ENCODE measurements at places on chromosomes 12 and 14. TPM values are rescaled to one million over a fixed set of nuclear protein-coding genes. Genes with fewer than 3 reads are reported as not detected.
A peak's percentile ranks its signal among the peaks of the same experiment; 100 is the strongest.

The CABP1 gene
- 4.3 TPM for polyA plus RNA-seq

The SSTR1 gene
- polyA plus RNA-seq: 1.9 TPM

The NKX2-1 gene
- not detected for polyA plus RNA-seq

The MYBPC1 gene
- not detected for polyA plus RNA-seq

The ZNF26 gene
- polyA plus RNA-seq: 10.2 TPM

The MRPL52 gene
- 67.2 TPM for polyA plus RNA-seq

The VRTN gene
- not detected for polyA plus RNA-seq

The ATL1 gene
- polyA plus RNA-seq: 6.8 TPM

- no peak for DNase-seq
These were observed 55.3 kb downstream of the RAD52 start for GRCh38 chr12:894226-894625.

DNA sequence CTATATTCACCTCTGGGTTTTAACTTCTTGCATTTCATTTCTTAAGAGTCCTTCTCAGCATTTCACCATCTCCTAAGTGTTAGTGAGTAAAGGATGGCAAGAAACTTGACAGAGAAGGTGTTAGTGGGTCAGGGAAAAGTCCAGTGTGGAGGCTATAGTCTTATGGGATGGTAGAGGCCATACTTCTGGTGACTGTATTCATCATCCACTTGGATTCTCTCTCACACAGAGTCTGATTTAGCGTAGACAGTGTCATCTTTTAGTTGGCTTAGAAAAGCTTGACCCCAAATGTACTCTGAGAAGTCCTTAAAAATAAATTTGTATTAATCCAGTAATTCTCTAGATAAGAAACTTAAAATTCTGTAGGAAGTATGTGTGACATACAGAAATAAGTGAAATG, 232.4 kb upstream of the FBXO33 start:
- DNase-seq: no peak

DNA sequence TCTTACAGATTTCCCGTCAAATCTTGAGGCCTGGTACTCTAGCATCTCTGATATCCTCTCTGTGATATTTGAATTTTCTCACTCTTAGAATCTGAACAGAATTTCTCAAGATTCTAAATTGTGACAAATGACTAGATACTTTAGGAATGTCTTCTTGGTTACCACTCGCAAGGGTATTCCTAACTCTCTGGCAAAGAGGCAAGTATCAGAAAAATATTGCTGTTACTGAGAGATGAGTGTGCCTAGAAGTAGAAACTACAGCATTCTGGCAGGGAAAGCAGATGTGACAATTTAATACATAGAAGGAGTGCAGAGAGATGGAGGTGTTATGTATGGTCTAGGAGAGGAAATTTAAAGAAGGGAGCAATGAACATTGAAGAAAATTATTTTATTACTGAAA, 467.8 kb downstream of the LRIG3 start:
- DNase-seq: no peak

DNA sequence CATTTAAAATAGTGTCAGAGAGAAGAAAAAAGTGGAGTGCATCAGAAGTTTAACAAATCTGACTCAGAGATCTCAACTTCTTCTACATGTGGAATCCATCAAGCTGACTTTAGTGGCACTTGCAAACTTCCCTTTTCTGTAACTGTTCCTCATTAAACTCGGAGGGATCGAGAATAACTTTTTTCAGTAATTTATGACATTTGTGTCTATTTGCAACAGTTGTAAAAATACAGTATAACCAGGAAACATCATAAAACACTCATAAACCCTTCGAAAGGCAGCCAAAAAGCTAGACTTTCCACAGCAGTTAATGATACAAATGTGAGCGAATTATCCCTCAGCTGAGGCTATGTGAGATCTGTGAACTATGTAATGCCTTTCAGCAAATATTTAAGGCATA, 1936.8 kb upstream of the SEL1L start:
- no peak for DNase-seq

DNA sequence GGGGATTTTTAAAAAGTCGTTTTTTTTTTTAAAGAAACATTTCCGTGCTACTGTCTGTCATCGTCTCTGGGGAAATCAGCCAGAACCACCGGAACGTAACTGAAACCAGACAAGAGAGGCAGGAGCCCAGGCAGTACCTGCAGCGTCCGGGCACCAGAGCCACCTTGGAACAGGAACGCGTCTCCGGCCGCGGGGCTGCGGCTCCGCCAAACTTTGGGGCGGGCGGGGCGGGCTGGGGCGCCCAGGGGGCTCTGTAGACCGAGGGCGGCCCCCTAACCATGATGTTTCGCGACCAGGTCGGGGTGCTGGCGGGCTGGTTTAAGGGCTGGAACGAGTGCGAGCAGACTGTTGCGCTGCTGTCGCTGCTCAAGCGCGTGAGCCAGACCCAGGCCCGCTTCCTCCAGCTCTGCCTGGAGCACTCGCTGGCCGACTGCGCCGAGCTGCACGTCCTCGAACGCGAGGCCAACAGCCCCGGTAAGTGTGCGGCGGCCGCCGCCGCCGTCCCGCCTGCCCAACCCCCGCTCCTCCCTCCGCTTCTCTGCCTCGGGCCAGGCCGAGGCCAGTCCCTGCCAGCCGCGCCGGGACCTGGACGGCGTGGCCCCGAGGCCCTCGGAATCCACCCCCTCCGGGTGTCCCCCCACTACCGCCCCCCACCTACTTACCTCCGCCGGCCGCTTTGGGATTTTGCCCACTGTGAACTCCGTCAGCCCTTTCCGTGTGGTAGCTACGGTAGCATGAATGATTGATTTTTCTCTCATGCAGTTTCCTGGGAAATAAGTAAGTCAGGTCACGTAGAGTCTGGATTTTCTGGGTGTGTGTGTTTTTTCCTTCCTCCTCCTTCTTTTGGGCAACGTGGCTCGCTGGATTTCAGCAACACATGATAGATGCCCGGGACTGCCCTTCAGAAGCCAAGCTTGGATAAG, 972 bp downstream of the SAMD4A start:
- peak; percentile 27 for DNase-seq

GRCh38 chr12:57008178-57008577, 1.8 kb upstream of the ZBTB39 start:
- DNase-seq: no peak

DNA sequence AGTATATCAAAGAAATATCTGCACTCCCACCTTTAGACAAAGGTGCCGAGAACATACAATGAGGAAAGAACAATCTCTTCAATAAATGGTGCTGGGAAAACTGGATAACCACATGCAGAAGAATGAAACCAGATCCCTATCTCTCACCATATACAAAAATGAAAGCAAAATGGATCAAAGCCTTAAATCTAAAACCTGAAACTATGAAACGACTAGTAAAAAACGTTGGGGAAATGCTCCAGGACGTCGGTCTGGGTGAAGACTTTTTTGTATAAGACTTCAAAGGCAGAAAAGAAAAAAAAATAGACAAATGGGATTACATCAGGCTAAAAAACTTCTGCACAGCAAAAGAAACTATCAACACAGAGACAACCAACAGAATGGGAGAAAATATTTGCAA, 83.8 kb downstream of the PPM1A start:
- DNase-seq: no peak

GRCh38 chr12:104603545-104603973, 146.8 kb downstream of the CHST11 start:
- no peak for DNase-seq

DNA sequence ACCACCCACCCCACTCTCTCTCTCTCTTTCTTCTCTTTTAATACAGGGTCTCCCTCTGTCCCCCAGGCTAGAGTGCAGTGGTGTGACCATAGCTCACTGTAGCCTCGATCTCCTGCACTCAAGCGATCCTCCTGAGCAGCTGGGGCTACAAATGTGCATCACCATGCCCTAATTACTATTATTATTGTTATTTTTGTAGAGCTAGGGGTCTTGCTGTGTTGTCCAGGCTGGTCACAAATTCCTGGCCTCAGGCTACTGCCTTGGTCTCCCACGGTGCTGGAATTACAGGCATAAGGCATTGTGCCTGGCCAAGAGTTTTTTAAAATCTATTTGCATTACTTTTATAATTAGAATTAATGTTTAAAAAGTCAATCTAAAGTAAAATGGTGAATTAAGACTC, 23.0 kb upstream of the TUBA1B start:
- no peak for DNase-seq

DNA sequence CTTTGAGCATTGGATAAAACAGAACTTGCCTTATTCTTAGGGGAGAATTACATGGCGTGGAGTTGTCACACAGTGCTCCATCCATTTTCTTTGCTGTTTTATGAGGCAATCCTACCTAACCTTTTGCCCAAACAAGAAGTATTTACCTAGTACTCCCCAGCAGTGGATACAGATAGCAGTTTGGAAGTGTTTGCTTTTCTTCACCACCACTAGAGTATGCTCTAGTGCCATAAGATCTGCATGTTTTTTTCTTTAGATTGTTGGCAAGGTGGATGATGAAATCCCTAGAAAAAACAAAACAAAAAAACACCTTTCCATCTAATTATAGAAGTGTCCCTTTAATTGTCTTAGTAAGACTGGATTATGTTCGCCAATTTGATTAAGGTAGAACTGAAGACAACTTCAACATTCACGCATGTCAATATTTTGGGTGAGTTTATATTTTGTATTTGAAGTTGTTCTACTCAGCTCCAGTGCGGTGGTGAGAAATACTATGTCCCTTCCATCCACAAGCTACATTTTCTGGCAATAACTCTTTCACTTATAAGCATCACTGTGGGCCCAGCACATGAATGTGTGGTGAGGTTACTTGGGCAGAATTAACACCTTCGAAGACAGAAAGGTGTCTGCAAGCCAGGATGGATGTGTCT, 23.6 kb upstream of the TMEM260 start:
- no peak for DNase-seq

DNA sequence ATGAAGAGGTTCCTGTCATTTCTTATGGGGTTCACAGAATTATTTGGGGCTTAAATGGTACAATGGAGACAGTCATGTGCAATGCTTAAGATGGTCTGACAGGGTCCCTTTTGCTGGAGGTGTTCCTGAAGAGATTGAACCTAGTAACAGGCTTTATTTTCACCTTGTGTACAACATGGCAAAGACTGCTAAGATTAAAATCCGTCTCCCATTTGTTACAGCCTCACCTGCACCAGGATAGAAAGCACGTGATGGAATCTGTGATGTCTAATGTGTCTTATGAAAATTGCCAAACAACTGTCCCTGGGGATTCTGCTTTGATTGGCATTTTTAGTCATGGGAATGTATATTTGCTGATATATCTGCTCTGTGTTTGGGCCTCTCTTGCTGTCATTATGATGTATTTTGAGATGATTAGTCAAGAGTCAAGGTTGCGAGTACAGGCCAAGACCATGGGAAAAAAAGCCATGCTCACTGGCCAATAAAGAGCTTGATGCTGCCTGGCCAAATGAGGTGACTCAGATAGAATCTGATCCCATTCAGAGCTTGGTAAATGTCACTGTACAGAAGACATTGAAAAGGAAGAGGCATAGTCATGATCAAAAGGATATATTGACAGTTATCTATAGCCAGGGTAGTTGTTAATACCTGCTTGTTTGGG, 96.1 kb downstream of the FLRT2 start:
- DNase-seq: no peak

GRCh38 chr12:90029317-90029716, 320.7 kb upstream of the ATP2B1 start:
- no peak for DNase-seq

GRCh38 chr14:81771651-81772275, 238.1 kb upstream of the SEL1L start:
- DNase-seq: no peak

Measured in left renal cortex interstitium (tissue), 4 donors.